Epithelial cell of prostate (primary cell): ENCODE measurements at places on chromosomes 16 and 17.

GRCh38 chr17:57096472-57097202, 11.6 kb downstream of the AKAP1 start:
- no peak for DNase-seq

GRCh38 chr17:82419540-82419939, 1.2 kb upstream of the OGFOD3 start:
- DNase-seq: no peak

GRCh38 chr17:50624321-50624934, 10.3 kb upstream of the ABCC3 start:
- DNase-seq: no peak

DNA sequence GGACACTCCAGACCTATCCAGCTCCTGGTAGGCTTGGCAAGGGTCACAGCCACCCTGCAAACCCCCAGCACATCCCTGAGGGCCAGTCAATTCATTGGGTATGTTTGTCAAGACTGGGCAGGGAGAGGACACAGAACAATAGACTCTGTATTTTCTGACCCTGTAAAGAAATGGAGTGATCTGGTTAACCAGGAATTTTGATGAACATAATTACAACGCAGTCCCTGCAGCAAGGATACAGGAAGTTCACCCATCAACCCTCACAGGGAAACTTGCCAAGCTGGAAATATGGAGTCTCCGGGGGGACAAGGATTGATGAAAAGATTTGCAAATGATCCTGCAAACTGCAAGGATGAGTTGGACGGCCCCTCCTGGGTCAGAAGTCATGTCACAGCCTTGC, 126.1 kb upstream of the RCVRN start:
- DNase-seq: no peak

DNA sequence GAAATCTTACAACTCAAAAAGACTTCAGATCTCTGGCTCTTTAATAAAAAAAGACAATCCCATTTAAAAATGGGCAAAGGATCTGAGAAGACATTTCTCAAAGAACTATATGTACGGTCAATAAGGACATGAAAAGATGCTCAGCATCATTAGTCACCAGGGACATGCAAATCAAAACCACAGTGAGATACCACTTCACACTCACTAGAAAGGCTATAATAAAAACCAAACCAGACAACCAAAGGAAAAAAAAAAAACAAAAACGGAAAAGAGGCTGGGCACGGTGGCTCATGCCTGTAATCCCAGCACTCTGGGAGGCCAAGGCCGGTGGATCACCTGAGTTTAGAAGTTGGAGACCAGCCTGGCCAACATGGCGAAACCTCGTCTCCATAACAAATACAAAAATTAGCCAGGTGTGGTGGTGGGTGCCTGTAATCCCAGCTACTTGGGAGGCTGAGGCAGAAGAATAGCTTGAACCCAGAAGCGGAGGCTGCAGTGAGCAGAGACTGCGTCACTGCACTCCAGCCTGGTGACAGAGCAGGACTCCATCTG, 1.7 kb upstream of the NPIPB7 start:
- no peak for DNase-seq

GRCh38 chr17:82157046-82158035, 55.3 kb downstream of the CCDC57 start:
- no peak for DNase-seq

DNA sequence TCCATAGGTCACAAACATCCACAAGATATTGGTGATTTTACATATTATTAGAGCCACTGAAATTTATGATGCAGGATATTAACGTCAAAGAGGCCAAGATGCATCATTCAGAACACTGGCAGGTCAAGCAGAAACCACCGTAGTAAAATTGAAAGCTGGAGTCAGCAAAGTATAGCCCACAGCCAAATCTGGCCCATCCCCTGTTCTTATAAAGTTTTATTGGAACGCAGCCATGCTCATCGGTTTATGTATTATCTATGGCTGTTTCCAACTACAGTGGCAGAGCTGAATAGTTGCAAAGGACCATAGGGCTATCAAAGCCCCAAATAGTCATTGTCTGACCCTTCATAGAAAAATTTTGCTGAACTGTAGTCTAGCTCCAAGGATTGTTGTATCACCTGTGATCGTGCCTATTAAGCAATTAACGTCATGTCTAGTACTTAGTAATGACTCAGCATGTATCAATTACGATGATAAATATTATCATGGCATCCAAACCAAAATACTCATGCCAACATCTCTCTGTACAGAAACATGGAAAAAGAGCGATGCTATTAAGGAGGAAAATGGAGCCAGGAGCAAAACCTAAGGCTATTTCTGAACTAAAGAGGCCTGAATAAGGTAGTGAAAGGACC, 165.6 kb downstream of the IRX3 start:
- no peak for DNase-seq

- no peak for DNase-seq
Measured at GRCh38 chr17:57517632-57518456, 227.3 kb downstream of the CCDC182 start.

DNA sequence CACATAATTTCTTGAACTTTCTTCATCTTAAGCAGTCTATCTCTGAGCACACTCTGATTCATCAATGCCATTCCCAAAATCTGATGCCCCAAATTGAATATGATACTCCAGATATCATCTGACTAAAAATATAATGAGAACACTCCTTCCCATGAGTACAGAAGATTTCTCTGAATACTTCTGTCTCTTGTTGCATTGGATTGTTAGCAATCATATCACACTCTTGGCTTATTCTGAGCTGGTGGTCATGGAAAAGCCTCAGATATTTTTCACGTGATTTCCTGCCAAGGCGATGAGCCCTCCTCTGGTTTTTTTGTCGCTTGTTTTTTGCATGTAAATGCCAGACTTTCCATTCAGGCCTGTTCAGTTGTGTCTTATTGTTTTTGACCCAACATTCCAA, 87.2 kb downstream of the NOG start:
- no peak for DNase-seq

GRCh38 chr17:50443505-50443974, 17.5 kb downstream of the ACSF2 start:
- no peak for DNase-seq

GRCh38 chr16:57640612-57641011, 12.2 kb downstream of the ADGRG1 start:
- DNase-seq: no peak

- DNase-seq: no peak
Measured at GRCh38 chr17:38463451-38463858, 35.2 kb downstream of the ARHGAP23 start.

DNA sequence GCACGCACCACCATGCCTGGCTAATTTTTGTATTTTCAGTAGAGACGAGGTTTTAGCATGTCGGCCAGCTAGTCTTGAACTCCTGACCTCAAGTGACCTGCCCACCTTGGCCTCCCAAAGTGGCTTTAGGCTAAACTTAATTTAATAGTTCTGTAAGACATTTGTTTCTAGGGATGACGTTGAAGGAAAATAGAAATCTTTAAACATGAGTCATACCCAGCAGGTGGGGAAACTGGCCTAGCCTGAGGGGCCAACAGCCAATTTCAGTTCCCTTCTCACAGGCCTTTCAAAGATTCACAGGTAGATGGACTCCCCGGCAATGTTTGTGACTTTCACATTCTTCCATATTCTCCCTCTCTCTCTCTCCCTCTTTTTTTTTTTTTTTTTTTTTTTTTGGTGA, 18.1 kb upstream of the ITPRIPL2 start:
- DNase-seq: no peak

DNA sequence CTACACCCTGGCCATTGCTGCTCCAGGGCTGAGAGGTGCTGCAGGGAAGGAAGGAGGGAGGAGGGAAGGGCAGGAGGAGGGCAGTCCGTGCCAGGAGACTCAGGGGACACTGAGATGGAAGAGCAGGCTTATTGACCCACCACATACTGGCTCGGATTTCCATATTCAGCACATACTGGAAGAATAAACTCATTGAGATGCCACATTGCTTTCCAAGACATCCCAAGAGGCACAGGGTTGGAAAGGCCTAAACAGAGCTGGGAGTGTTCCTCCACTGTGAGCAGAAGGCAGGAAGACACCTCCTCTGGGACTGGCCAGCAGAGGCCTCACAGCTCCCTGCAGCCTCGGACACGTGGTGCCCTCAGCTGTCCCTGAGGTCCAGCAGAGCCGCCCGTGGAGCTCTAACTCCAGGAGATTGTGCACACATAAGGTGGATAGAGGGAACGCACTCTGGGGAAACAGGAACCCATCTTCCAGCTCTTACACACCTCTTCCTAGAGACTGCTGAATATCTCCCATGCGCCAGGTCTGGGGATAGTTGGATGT, 17.4 kb downstream of the CCDC182 start:
- DNase-seq: no peak

GRCh38 chr17:394718-395095, 42.1 kb upstream of the RPH3AL start:
- DNase-seq: no peak

DNA sequence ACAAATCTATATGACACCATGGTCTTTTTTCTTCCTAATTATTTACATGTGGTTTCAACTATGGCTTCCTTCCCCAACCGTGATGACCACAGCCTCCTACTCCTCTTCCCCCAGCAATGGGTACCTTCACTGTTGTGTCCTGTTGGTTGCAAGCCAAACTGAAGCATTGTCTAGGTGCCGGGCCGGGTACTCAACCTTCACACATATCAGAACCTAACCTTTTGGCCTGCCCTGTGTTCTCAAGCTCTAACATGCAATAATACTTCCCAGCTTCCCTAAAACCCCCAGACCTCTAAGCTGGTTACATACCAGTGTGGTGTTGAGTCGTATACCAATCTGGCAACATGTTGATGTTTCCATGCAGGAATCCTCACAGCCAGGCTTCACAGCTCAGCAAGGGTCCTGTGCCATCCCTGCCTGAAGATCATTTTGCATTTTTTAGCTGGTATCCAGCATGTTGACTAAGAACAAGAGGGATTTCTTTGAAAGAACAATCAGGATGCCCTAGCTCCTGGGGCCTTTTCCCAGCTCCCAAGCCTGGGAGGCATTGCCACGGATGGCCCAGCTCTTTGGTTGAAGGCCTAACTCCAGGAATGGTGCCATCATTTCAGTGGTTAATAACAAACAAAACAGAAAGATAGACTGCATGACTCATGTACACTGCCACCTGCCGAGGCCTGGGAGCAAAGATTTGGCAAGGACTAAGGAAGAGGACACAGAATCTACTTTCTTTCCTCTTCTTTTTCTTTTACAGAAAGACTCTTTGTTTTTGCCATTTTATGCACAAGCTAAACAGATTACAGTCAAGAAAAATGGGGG, 373.7 kb upstream of the SALL1 start:
- DNase-seq: no peak

DNA sequence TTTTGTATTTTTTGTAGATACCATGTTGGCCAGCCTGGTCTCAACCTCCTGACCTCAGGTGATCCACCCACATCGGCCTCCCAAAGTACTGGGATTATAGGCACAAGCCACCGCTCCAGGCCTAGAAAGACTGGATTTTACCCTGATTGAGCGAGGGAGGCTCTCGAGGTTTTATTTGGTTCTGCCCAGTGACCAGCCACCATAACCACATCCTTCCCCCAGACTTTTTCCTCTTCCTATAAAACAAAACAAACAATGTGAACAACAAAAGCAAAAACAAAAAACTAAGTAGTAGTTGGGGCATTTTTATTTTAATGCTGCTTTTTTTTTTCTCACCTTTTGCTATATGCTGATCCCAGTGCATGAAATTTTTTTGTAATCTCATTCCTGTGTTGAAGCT, 509.6 kb downstream of the MAF start:
- no peak for DNase-seq

- DNase-seq: no peak
Measured at GRCh38 chr16:89352091-89352681, 134.7 kb downstream of the ZNF778 start.

GRCh38 chr17:68011199-68011665, 15.0 kb upstream of the C17orf58 start:
- DNase-seq: no peak

- DNase-seq: no peak
Measured at GRCh38 chr17:16304830-16305229, 48.4 kb downstream of the CENPV start.

- DNase-seq: no peak
Measured at GRCh38 chr16:2358811-2359210, 18.3 kb upstream of the ABCA3 start.

DNA sequence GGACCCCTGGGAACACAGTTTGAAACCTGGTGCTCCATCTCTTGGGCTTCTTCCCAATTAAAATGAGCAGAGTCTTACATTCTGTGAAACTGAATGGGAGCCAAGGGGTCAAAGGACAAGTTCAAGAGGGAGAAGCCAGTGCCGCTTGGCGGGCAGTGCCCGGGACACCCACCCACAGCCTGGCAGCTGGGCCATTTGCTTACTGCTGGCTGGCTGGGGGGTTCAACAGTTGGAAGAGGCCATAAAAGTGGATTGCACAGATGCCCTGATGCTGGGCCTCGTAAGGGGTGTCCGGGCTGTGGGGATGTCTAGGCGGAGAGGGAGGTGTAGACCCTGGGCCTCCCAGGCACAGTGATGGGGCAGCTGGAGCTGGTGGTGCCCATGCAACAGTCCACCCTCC, 52.1 kb downstream of the CMIP start:
- DNase-seq: no peak

- DNase-seq: no peak
Measured at GRCh38 chr16:50027829-50028228, 2.8 kb downstream of the CNEP1R1 start.
